ENCODE measurements at places on chromosomes 2 and 18.
A peak's percentile ranks its signal among the peaks of the same experiment; 100 is the strongest.

- DNase-seq: no peak
These were observed 30.3 kb upstream of the ZSWIM2 start for GRCh38 chr2:186879312-186879711.

GRCh38 chr18:61334491-61334850 is 1.2 kb downstream of the CDH20 start:
- DNase-seq: no peak

DNA sequence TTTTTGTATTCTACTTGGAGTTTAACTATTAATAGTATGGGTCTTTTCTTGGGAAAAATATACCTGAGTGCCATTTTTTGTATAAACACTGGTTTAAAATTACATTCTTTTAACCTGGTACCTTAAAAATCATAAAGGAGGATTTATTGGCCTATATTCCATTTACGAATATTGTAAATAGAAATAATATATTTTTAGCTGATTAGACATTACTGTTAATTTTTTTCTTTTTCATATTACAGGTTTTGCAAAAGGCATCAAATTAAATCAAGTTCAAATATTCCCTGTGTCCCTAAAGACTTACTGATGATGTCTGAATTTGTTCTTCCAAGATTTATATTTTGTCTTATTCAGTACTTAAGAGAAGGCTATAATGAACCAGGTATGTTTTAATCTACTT is 44.7 kb downstream of the UBR3 start:
- no peak for DNase-seq

- no peak for DNase-seq
These were observed 153.5 kb downstream of the MYCN start for GRCh38 chr2:16093639-16094529.

DNA sequence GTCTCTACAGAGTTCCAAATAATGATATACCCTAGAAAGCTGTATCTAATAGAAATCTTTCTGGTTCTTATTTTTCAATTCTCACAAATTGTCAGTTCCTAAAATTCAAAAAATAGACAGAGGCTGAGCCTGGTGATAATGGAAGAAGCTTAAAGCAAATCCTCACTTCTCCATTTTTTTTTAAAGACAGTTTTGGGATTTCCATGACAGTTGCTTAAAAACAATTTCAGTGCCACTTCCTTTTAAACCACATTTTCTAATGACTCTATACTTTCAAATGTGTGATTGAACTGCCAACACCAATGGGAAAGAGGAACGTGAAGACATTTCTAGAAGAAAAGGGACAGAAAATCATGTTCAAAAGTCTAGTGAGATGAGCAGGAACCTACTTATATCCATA is 4.0 kb downstream of the GKN2 start:
- no peak for DNase-seq

DNA sequence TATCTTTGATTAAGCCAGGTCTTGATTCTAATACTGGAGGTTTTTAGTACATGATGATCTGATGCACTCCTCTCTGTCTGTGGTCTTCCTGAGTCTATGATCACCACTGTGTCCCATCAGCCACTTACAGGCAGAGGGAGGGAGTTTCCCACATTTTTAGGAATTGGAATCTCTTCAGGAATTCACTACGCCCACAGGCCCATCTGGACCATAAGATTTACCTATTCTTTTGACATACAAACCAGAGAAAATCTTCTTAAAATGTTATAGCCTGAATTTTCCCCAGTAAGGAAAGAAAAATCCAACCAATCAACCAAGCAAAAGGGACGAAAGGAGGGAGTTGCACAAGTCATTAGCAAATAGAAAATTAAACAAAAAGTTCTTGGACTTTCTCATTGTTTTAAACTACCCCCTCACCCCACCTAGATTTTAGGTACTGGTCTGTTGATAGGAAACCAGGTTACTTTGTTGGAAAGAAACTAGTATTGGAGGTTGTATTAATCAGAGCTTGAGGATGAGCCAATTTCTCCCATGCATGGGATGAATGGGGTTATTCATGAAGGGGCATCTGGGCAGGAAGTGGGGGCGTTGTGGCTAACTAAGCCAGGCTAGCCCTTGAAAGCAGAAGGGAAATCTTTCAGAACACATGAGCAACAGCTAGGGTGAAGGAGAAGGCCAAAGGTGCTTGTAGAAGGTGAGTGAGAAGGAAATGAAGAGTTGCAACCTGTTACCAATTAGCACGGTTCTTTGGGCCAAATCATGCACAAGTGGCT is 328.2 kb upstream of the MEX3C start:
- no peak for DNase-seq

GRCh38 chr2:199488772-199489400 is 31.1 kb upstream of the SATB2 start:
- peak; percentile 65 for DNase-seq

- no peak for DNase-seq
These were observed 167.1 kb upstream of the SIX2 start for GRCh38 chr2:45176390-45176789.

DNA sequence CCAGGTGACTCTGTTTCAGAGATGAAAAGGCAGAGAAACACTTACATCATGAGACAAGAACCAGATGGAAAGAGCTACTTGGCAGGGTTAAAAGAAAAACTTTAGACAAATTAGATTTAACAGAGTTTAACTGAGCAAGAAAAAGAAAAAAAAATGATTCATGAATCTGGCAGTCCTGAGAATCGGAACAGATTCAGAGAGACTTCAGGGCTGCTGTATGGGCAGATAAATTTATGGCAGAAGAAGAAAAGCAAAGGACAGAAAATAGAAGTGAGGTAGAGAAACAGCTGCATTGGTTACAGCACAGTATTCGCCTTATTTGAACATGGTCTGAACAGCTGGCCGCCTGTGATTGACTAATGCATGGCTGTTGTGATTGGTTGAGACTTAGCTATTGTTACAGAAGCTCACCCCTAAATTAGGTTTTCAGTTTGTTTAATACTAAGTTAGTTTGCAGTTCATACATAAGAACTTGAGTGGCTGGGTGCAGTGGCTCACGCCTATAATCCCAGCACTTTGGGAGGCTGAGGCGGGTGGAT is 43.0 kb upstream of the RHOB start:
- no peak for DNase-seq

- DNase-seq: no peak
These were observed 82.7 kb upstream of the POMC start for GRCh38 chr2:25251071-25251421.

GRCh38 chr2:204051984-204052556 is 115.5 kb downstream of the ICOS start:
- no peak for DNase-seq

DNA sequence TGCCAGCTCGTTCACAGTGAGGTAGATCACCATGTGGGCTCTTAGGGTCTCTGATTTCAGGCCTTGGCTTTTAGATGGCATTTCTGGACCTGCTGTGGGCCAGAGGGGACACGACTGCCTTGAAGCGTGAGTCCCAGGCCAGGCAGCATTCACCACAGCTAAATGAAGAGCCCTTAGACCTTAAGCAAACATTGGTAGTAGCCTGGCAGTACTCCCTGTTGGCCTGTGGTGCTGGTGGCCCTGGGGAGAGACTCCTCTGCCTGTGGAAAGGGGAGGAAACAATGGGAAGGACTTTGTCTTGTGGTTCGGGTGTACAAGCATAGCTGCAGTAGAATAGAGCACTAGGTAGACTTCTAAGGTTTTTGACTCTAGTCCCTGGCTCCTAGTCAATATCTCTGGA is 456.0 kb upstream of the DCC start:
- no peak for DNase-seq

DNA sequence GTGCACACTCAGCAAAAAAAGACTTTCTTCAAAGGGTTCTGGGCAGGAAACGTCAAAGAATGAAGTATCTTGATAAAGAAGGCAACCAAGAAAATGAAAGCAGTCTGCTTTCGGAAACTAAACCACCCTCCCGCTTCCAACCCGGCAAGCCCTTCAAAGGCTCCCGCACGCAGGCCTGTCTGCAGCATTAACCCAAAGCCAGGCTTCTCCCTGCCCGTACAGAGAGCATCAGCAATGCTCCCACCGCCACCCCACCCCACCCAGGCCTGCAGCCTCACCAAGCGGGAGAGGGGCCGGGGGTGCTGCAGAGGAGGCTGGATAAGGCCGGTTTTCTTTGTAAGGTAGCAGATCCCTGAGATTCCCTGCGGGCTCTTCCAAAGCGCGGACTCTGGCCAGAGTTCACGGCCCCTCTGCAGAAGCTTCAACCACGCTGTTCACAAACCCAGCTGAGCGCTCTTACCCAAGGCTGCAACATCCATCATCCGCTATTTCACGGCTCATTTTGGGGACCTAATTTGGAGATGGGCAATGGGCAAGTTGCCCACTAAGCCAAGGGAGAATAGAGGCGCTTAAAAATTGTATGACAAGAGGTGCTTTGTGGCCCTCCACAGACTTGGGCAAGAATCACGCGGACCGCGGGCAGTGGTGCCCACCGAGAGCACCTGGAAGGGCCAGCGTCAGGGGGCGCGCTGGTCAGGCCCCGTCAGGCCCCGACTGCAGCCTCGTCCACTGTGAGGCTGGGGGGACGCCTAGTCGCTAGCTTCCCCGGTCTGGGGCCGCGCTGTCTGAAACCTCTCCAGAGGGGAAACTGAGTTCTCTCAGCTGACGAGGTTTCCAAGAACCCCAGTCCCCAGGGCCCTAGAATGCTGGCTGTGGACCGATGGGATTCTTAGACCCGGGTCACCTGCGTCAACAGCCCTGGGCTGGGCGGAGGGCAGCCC is 225.4 kb upstream of the ID2 start:
- DNase-seq: no peak

DNA sequence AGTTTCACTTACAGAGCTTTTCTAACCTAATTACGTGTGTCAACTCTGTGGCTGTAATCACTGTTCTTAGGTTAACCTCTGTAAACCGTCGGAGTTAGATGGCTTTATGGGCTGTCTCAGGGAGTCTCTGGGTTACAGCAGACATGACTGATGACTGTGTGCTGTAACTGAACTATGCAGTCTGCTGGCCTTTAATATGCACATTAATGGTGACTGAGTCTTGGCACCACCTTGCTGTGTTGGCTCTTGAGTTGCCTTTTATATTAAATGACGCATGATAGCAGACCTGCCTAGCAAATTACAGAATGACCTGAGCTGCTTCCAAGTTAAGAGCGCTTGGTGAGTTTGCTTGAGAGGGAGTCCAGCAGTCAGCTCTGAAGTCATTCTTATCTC is 90.1 kb downstream of the ACKR3 start:
- DNase-seq: no peak

GRCh38 chr2:71611247-71611646 is 157.9 kb downstream of the DYSF start:
- DNase-seq: no peak

DNA sequence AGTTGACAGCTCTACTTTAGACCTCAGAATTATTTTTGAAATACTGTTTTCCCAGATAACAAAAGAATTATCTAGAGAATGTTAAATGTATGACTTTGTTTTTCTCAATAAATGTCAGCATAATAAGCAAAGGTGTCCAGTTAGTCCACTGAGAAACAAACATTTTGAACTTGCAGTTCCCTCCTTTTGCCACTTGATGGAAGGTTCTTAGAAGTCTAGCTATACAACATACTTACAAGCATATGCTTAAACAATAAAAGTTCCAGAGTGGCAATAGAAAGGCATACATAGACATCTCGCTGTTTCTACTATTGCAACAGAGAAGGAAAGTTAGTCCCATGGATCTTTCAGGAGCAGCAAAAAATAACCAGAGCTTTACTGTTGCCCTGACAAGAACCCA is 11.8 kb downstream of the NDUFA10 start:
- DNase-seq: peak; percentile 11

GRCh38 chr2:48219555-48220436 is 310.2 kb upstream of the STON1 start:
- DNase-seq: no peak

- no peak for DNase-seq
These were observed 347.2 kb upstream of the DLGAP1 start for GRCh38 chr18:4802296-4802695.

GRCh38 chr18:34604591-34604990 is 105.5 kb upstream of the DTNA start:
- no peak for DNase-seq

GRCh38 chr2:133666621-133667020 is 98.4 kb upstream of the NCKAP5 start:
- no peak for DNase-seq

DNA sequence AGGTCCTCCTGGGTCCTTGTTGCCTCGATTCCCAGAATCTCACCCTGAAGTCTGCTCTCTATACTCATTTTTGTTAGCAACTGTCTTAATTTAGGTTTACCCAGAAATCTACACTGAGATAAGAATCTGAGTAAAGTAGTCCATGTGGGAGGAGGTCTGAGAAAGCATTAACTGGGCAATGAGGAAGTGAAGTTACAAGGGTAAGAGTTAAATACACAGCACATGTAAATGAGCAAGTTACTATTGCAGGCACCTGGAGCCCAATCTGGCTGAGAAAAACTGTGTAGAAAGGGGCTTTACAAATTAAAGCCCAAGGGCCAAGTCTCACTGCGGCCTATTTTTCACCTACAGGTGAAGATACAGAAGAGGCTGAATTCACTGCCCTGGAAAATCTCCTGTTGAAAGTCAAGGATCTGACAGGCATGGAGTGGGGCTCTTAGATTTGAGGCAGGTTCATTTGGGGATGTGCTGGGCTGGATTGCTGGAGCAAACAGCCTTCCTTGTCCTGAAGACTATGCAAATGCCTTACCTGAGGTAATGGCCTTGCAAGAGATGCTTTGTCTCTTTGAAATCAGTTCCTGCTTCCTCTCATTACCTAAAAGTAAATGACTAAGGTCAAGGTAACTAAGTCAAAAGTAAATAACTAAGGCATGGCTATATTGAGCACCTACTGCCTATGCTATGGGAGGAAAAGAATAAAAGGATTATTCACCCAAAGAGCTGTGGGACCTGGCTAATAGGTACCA is 84.4 kb upstream of the DYNAP start:
- no peak for DNase-seq

DNA sequence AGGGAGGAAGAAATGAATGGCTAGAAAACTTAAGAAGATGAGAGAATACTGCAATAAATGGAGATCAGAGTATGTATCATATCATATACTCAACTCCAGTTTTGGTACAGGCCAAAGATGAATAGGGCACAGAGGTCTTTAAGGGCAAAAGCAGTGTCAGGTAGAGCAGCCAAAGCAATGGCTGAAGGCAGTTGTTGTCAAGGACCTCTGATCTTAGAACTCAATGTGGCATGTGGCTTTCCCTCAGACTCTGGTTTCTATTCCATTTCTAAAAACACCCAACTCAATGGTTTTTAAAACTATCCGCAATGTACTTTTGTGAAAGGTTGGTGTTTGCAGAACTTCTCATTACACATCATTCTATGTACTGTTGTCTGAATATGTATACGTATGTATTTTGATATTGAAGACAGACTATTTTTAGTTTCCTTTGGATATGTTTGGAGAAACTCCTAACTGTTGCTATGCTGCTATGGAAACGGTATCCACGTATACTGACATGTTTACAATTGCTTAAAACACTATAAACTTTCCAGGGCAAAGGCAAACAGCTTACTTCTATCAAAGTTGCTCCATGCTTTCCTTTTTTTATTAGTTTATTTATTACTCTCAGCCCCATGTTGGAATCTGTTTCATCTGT is 58.1 kb upstream of the PELI1 start:
- no peak for DNase-seq

DNA sequence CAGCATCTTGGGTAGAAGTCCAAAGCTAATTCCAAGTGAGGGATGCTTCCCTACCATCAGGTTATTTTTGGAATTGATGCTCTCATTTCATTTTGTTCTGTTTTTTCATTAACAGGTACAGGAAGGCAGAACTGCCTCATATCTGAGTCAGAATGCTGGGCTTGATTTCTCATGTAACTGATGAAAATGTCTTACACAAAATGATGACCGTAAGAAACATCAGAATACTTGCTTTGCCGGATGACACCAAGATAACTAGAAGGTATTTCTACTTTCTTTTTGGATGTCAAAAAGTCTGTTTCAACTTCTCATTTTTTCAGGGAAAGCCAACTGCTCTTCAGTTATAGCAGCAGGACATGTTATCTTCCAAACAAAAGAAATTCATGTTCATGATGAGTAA is 62.6 kb downstream of the ETAA1 start:
- DNase-seq: no peak
